ENCODE measurements at places on chromosomes 3 and 15.

GRCh38 chr3:75049533-75049932 is 435.1 kb upstream of the CNTN3 start:
- DNase-seq: no peak

- DNase-seq: no peak
Measured at GRCh38 chr3:71175691-71176365, 407.7 kb downstream of the FOXP1 start.

DNA sequence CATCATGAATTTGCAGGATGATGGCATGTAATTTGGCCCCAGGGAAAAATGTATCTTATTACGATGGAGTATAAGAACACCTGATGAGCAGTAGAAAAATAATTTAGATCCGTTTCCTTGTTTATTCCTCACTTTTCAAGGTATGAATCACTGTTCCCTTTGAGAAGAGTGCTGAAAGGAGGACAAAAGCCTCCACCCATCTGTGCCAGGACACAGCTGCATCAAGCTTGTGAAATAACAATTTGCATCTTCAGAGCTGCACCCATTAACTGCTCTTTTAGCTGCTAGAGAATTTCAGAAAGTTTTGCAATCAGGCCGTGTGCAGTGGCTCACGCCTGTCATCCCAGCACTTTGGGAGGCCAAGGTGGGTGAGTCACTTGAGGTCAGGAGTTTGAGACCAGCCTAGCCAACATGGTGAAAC is 9.6 kb downstream of the CLDND1 start:
- DNase-seq: peak; percentile 80

GRCh38 chr3:151351219-151351618 is 21.9 kb upstream of the P2RY13 start:
- no peak for DNase-seq

DNA sequence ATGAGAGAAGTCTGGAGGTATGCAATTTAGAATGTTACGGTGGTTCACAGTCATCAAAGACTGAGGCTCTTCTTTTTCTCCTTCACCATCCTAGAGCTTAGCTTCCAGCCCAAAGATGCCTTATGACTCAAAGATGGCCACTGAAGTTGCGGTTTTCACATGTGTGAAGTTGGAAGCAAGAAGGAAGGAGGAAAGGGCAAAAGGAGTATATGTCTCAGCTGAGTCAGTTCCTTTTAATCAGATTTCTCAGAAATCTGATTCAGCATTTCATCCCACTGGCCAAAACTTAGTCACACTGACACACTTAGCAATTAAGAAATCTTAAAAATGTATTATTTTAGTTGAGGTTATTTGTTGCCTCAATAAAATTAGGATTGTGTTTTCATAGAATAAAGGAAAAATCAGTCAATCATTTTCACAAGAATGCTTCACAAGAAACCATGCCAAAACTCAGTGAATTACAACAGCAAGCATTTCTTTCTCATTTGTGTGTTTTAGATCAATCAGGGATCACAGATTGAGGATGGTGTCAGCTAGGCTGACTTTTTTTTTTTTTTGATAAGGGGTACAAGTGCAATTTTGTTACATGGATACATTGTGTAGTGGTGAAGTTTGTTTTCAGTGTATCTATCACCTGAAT is 211.1 kb upstream of the GADL1 start:
- peak; percentile 79 for DNase-seq

GRCh38 chr3:194130807-194131589 is 5.0 kb upstream of the HES1 start:
- peak; percentile 19 for DNase-seq

DNA sequence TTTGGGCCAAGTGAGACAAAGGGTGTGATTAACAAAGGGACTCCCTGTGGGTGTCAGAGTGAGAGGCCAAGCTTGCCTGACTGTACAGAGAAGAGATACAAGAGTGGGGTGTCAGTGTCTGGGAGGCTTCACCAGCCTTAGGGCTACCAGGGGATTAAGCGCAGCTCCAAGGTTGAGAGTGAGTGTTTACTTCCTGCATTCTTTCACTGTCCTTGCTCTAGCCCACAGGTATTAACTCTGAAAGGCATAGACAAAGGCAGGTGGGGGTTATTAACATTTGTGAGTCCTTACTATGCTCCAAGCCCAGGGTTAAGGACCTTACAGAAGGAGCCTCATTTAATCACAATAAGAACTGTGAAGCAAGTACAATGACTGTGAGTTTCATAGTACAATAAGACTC is 107.6 kb downstream of the IL20RB start:
- DNase-seq: no peak

DNA sequence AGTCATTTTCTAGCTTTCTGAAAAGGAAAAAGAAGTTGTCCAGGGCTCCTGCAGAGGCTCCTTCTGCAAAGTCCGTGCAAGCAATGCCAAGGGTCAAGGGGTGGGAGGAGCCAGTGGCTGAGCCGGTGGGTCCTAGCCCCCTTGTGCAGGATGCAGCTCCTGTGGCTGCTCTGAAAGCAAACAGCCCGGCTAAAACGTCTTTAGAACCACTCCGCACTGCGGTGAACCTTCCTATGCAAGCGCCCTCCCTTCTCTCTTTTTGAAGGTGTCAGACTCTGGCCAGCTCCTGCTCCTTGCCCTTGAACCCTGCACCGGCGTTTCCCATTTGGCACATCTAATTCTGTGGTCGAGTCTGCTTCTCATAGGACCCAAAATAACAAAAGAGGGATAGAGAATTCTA is 183.1 kb downstream of the UACA start:
- DNase-seq: no peak

DNA sequence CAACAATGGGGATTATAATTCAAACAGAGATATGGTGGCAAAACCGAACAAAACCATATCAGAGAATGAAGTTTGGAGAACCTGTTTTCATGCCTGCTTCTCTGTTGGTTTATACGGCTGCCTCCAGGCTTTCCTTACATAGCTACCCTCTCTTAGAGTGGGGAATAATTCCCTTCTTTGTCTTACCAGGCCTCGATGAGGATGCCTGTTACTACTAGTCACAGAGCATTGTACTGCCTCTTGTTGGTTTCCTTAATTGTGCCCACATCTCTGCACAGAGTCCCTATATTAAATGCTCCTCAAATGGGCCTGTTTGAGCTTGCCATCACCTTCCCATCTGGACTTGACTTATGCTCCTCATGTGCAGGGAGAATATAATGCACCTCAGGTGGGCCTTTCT is 92.9 kb downstream of the NCEH1 start:
- DNase-seq: no peak

DNA sequence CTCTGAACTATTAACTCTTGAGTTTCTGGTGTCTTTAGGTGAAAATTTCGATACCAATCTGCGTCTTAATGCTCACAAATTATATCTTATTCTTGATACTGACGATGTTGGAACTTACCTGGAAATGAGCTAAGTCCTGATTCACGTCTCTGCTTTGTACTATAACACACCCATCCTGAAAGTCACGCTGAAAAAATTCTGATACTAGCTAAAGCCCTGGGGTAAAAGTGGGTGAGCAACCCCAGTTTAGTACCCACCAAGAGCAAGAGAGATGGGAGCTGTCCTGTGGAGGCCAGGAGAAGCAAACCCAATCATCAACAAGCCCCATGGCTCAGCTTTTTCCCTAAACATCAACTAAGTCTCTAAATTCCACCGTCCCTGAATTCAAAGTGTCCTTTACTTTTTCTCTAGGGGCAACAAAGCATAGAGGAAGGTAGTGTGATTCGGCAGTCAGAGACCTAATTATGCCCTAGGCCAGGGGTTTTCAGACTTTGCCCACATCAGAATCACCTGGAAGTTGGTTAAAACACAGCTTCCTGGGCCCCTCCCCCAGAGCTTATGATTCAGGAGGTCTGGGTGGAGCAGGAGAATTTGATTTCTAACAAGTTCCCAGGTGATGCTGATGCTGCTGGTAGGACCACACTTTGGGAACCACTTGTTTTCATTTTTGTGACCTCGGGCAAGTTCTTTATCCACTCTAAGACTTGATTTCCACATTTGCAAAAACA is 90.2 kb downstream of the OSBPL10 start:
- no peak for DNase-seq

GRCh38 chr3:128554100-128554464 is 61.1 kb upstream of the GATA2 start:
- peak; percentile 56 for DNase-seq

GRCh38 chr3:34033839-34034238 is 235.4 kb downstream of the PDCD6IP start:
- DNase-seq: no peak

- no peak for DNase-seq
Measured at GRCh38 chr3:15360788-15361493, 28.6 kb upstream of the SH3BP5 start.

DNA sequence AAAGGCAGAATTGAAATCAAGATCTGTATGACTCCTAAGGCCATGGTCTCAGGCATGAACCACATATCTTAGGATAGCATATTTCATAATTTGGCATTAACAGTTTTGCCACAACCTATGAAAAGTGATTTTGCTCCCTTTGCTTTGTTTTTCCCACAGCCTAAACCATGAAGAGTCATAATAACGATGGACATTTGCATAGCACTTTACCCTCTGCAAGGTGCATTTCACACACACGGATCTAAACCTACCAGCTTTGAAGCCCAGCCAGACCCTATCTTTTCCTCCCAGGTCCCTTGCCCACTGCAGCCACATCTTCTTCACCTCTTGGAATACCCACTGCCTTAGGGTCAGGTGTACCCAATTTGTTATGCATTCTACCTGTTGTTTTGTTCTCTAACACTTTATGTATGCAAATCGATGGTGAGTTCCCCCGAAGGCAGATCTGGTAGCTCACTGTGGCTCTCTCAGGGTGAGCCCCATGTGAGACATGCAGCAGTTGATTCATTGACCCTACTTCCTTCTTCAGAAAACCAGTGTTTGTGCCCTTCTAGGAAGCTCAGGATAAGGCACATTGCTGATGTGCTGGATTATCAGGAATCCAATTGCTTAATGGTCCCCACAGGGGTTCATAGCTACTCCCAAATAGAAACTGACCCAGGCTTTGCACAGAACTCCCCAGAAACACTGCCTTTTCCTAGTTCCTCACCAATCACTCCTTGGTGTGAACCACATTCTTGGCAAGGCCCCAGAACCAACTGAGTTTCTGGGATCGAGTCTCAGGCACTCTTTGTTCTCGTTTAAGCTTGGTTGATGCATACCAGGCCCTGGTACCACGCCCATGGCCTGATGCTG is 8.7 kb downstream of the ARHGAP31 start:
- no peak for DNase-seq

GRCh38 chr3:28114893-28115292 is 126.5 kb upstream of the CMC1 start:
- no peak for DNase-seq

- no peak for DNase-seq
Measured at GRCh38 chr3:38314112-38314763, 32.1 kb downstream of the SLC22A14 start.

DNA sequence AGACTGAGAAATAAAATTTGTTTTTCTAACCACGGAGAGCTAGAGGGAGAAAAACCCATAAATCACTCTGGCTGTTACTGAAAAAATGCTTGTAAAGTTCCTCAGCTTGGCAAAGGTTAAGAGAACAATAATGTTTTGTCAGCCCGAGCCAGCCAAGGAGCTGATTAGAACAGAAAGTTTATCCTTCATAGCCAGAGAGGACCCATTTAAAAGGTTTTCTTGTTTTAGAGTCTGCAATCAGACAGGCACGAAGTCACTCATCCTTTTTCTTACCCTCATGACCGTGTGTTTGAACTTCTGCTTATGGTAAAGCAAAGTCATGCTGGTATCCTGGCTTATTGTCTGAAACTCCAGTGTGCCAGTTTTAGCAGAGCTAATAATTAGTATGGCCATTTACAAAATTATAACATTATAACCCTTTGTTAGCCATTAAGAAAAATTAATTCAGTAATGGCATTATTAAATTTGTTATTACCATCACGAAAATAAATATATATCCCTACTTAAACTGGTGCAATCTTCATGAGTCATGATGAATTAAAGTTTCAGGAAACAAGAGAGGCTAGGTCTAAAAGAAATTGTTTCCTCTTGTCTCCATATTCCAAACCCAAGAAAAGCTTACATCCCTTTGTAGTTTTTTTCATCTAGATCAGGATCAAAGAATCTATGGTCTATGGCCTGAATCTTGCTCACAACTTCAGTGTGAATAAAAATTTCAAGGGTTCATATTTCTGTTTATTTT is 13.5 kb upstream of the STXBP5L start:
- DNase-seq: no peak

DNA sequence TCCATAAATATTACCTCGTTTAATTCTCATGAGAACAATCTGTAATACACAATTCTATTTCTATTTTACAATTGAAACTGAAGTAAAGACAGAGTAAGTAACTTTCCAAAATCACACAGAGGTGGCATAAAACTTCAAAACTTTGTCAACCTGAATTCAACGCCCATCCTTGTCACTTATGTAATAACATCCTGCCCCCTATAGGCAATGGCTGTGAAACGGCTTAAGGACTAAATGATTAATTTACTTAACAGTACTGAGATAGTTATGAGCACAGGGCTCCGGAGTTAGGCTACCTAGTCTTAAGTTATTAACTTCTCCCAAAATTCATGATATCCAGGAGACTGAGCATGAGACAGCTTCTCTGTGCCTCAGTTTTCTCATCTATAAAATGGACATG is 293.1 kb upstream of the CHRM5 start:
- DNase-seq: no peak

DNA sequence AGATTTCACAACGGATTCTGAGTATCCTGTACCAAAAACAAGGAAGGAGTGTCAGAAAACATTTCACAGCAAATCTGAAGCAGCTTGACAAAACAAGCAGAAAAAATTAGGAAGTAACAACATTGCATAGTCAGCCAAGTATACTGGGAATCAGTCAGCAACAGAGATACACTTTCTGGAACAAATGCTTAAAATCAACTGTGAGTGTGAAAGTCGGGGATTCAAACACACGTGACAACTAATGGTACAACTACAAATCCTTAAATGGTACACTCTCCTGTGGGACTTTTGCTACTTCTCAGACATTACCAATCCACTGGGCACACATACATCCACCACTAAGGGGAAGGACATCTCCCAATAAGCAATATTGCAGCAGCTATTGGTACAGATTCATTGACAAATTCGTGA is 296.6 kb upstream of the MME start:
- DNase-seq: no peak

- DNase-seq: no peak
Measured at GRCh38 chr3:42345811-42346210, 64.6 kb downstream of the LYZL4 start.

DNA sequence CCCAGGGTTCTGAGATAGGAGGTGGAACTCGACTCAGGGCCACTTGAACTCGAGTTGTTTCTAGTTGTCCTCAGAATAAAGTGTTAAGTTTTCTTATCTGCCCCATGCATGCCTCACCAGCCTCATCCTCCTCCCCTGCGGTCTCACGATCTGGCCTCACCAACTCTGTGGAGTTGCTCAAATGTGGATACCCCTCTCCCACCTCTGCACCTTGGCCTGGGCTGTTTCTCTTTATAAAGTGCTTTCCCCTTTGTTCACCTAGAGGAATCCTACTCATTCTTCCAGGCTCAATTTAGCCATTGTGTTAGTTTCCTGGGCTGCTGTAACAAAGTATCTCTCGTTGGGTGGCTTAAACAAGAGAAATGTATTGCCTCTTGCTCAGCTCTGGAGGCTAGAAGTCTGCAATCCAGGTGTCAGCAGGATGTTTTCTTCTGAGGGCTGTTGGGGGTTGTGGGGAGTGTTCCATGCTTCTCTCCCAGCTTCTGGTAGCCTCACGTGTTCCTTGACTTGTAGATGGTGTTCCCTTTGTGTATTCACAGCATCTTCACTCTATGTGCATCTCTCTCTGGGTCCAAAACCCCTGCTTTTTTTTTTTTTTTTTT is 100.7 kb downstream of the MEX3B start:
- DNase-seq: no peak

GRCh38 chr3:150248116-150248887 is 159.8 kb upstream of the TSC22D2 start:
- DNase-seq: peak; percentile 83

GRCh38 chr3:132254076-132254755 is 63.0 kb upstream of the ACP3 start:
- DNase-seq: no peak

GRCh38 chr3:123664753-123665152 is 79.9 kb upstream of the HACD2 start:
- DNase-seq: no peak
